ENCODE measurements at places on chromosomes 12 and 14. TPM values are rescaled to one million over a fixed set of nuclear protein-coding genes. Genes with fewer than 3 reads are reported as not detected.

Gene COQ5
- total RNA-seq = 24.1 TPM

Gene PLEKHD1
- 0.47 TPM for total RNA-seq

Gene CMTM5
- total RNA-seq = 1.4 TPM

GRCh38 chr14:67837011-67837624 is 17.5 kb downstream of the RAD51B start:
- no peak for DNase-seq

DNA sequence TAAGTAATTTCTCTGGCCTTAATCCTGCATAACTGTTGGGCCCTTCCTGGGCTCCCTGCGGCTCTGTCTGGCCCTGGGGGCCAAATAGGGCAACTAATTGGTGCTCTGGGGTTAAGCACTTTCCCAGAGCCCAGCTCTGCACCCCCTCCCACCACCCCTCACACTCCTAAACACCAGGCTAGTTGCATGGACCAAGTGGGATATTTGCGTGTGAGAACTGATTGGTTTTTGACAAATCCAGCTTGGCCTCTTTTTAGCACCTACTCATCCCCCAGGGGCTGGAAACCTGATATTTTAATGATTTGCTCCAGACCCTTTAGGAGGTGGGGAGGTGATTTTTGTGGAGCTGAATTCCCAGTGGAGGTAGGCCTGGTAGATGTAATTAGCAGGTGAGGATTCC is 91.9 kb downstream of the DICER1 start:
- DNase-seq = no peak

DNA sequence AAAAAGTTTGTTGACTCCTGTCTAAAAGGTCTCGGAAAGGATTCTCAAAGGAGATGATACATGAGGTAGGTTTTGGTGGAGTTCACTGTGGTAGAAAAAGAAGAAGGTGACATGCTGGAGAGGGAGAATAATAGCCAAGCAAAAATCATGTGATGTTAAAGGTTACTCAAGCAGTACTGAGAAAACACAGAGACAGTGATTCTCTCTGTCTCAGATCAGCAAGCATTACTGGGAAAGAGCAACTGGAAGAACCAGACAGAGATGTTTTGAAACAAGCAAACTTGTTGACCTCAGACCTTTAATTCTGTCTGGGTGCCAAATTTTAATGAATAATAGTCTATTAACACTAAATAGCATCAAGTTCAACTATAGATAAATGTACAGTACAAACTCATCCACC is 183.5 kb upstream of the PLEKHG7 start:
- no peak for DNase-seq

GRCh38 chr14:104131968-104132732 is 6.2 kb upstream of the KIF26A start:
- DNase-seq = no peak

- DNase-seq = peak; percentile 80
These were observed 7.1 kb downstream of the RHOF start for GRCh38 chr12:121786440-121786825.

GRCh38 chr12:2378835-2379330 is 326.1 kb downstream of the CACNA1C start:
- DNase-seq = no peak

GRCh38 chr12:50401500-50402081 is 906 bp downstream of the LARP4 start:
- no peak for DNase-seq

DNA sequence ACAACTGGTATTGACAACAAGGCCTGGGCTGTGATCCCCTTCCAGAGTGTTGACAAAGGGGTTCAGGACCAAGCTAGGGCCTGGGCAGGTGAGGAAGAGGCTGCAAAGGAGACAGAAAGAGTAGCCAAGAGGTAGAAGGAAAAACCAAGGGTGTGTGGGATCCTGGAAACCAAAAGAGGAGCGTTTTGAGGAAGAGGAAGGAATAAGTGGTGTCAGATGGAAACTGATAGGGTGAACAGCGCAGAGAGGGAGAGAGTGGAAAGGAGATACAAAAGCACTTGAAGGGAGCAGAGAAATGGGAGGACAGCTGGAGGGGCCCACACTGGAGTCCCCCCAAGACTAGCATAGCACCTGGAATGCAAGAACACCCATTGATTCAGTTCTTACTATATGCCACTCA is 8.3 kb upstream of the HVCN1 start:
- DNase-seq = no peak

GRCh38 chr14:64444140-64444539 is 21.2 kb upstream of the AKAP5 start:
- DNase-seq = no peak

DNA sequence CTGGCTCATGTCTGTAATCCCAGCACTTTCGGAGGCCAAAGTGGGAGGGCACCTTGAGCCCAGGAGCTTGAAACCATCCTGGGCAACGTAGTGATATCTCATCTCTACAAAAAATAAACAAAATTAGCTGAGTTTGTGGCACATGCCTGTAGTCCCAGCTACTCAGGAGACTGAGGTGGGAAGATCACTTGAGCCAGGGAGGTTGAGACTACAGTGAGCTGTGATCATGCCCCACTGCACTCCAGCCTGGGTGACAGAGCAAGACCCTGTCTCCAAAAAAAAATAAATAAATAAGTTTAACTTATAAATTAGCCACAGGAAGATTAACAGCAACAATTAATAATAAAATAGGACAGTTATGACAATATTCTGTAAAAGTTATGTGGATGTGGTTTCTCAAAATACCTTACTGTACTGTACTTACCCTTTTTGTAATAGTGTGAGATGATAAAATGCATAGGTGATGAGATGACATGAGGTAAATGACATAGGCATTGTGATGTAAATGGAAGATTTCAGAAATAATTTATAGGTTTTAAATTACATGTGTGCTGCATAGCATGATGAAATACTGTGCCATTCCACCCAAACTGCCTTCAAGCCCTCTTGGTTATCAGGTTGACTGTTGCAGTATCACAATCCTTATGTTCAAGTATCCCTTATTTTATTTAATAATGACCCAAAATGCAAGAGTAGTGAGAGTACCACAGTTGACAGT is 22.0 kb downstream of the USP15 start:
- DNase-seq = no peak

GRCh38 chr12:66087365-66087943 is 43.1 kb downstream of the LLPH start:
- peak; percentile 56 for DNase-seq

GRCh38 chr14:56261046-56261445 is 142.8 kb downstream of the PELI2 start:
- no peak for DNase-seq

GRCh38 chr12:104971306-104971705 is 13.2 kb upstream of the SLC41A2 start:
- no peak for DNase-seq

DNA sequence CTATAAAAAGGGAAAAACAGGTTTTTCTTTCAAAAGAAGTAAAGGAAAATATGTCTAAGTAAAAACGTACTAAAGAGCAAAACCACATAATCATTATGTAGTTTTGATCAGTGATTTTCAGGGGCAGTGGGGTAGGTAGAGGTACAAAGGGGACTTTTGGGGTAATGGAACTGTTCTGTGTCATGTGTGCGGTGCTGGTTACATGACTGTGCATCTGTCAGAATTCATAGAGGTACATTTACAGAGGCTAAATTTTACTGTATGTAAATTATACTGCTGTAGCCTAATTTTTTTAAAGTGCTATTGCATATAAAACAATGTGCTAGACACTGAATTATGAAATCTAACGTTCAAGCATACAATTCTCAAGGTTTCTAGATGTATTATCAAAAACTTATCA is 2.0 kb downstream of the ESR2 start:
- no peak for DNase-seq

- no peak for DNase-seq
These were observed 1097.3 kb upstream of the FLRT2 start for GRCh38 chr14:84432676-84433075.

- DNase-seq = no peak
These were observed 295.9 kb downstream of the ZFP36L1 start for GRCh38 chr14:68497011-68497410.

- DNase-seq = no peak
These were observed 16.2 kb downstream of the ESRRB start for GRCh38 chr14:76391981-76392690.

DNA sequence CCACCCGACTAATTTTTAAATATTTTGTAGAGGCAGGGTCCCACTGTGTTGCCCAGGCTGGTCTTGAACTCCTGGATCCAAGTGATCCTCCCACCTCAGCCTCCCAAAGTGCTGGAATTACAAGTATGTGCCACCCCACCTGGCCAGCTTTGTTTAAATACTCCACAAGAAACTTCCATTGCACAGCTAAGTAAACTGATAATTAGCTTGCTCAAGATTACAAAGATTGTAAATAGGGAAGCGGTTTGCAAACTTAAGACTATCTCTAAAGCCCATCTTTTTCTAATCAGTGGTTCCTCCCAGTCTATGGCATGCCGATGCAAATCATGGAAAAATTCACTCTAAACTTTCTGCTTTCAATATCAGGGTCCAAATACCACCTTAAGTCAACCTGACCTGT is 9.7 kb downstream of the SLC7A8 start:
- no peak for DNase-seq

DNA sequence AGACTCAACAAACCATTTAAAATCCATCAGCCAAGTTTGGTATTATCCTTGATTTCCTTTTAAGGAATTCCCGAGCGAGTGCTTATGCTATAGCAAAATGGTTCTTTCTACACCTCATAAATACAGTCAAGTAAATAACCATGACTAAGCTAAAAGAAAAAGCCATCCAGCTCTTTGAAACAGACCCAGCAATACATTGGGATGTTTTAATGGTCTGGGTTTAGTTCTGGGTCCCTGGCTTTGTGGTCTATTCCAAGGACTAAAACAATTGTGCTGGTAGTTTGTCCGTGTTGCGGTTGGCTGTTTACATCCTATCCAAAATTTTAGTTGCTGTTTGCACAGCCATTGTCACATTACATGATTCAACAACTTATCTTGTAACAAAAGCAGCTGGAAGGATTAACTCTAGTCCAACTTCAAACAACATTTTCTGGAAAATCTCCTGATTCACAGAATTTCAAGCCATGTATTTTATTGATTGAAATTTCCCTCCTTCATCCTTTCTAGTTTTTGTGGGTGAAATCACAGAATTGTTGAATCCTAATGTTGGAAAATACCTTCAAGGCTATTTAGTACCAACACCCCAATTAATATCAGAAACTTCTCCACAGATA is 19.6 kb downstream of the KLRB1 start:
- DNase-seq = no peak

DNA sequence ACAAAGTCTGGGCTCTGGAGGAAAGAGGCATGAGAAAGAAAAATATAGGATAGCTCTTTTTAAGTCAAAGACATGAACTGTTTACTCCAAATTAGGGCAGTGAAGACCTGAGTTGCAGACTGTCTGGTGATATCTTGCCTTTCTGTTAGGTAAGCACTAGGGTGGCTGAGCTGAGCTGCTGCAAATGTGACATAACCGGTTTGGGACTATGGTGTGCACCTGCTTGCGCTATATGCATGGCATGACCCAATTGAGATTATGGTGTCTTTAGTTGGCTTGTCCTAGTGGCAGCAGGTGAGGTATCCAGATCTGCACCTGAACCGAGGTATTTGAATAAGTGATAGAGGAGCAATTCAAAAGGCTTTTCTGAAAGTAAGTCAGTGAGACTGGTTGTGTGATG is 345.6 kb downstream of the APAF1 start:
- no peak for DNase-seq

DNA sequence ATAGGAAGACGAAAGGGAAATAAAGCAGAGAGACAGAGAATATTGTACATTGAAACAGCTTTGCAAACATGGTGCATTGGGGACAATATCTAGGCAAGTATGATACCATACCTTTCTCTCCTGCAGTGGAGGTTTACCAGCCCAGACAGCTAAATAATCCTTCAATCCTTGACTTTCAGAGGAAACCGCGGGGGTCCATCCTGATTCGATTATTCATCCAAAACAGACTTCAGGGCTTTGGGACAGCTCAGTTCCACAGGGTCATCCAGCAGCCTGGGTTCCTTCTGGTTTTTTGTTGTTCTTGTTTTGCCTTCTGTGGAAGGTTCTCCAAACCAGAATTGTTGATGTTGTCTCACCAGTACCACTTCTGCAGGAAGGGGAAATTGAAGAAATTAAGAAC is 81.5 kb downstream of the LGR5 start:
- no peak for DNase-seq

DNA sequence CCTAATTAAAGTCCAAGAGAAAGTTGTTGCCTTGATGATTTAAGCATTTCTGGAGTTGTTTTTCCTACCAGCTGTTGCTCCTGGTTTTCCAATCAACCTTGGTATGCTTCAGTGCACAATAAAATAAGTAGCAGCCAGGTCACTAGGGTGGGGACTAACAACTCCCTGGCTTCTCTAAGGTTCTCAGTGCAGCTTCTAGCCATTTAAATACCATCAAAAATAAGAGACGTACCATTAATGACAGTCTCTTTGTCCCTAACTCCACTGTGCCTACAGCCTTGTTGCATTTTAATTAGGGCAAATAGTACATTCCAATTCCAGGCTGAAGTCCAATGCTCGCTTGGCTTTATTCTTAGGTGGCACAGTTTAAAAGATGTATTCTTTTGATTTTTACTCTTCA is 11.8 kb downstream of the STON2 start:
- no peak for DNase-seq

DNA sequence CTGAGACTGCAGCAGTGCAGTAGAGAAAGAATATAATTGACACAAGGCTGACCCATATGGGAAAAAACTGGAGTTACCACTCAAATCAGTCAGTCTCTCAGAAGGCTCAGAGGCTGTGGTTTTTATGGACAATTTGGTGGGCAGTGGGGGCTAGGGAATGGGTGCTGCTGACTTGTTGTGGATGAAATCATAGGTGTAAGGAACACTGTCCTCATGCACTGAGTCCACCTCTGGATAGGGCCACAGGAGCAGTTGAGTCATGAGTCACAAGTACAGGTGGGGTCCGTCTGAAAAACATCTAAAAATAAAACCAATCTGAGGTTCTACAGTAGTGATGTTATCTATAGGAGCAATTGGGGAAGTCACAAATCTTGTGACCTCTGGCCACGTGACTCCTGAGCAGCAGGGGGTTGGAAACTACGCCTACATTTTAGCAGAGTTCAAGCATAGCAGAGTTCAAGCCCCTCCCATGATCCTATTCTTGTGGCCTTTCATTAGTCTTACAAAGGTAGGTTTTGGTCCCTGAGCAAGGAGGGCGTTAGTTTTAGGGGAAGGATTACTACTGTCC is 18.1 kb upstream of the SGPP1 start:
- peak; percentile 59 for DNase-seq

DNA sequence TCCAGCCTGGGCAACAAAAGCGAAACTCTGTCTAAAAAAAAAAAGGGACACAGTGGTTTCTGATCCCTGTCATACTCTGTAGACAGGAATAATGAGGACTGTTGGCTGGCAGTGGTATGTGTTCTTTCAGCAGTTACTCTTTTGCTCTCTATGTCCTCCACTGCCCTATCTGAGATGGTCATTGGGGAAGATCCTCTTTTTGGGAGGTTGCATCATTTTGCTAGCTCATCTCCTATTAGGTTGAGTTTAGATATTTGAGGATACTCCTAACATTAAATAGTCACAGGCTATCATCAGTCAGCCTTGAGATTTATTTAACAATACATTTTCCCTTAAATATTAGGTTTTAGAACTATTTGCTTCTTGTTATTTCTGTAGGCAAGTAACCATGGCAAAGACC is 5.9 kb upstream of the CCDC91 start:
- DNase-seq = no peak

GRCh38 chr12:94242901-94243300 is 94.5 kb downstream of the PLXNC1 start:
- DNase-seq = no peak

All from lower lobe of right lung (tissue), 2 donors.